ENCODE measurements at places on chromosomes 3 and 15. TPM values are rescaled to one million over a fixed set of nuclear protein-coding genes. Genes with fewer than 3 reads are reported as not detected.

The ELL3 gene
- total RNA-seq = 4.8 TPM

GRCh38 chr3:29683018-29683993 is 402.4 kb downstream of the RBMS3 start:
- peak; percentile 73 for DNase-seq

DNA sequence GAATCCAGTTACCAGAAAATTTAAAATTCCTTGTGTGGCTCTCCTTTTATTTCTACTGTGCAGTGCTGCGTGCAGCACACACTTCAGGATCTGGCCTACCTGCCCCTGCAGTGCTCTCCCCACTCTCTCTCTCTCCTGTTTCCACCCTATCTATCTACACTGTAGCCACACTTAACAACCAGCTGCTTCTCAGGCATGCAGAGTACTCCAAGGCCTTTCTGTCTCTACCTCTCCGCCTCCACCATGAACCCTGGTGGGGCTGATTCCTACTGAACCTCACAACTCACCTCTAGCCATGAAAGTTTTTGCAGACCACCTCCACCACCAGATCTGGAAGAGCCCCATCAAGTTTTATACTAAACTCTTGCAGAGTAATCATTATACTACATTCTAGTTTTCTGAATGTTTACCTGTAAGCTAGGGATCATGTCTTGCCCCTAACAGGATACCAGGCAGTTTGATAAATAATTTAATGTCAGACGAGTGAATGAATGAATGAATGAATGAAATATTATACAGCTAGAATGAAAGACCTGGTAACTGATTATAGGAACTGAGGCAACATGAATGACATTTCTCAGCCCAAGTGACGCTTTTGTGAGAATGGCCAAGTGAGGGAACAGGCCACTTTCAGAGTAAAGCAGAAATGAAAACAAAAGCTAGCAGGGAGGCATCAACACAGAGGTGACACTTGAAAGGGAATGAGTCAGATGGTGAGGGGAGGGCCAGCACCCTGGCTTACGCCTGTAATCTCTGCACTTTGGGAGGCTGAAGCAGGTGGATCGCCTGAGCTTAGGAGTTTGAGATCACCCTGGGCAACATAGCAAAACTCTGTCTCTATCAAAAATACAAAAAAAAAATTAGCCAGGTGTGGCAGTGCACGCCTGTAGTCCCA is 363.5 kb downstream of the FOXP1 start:
- DNase-seq = no peak

DNA sequence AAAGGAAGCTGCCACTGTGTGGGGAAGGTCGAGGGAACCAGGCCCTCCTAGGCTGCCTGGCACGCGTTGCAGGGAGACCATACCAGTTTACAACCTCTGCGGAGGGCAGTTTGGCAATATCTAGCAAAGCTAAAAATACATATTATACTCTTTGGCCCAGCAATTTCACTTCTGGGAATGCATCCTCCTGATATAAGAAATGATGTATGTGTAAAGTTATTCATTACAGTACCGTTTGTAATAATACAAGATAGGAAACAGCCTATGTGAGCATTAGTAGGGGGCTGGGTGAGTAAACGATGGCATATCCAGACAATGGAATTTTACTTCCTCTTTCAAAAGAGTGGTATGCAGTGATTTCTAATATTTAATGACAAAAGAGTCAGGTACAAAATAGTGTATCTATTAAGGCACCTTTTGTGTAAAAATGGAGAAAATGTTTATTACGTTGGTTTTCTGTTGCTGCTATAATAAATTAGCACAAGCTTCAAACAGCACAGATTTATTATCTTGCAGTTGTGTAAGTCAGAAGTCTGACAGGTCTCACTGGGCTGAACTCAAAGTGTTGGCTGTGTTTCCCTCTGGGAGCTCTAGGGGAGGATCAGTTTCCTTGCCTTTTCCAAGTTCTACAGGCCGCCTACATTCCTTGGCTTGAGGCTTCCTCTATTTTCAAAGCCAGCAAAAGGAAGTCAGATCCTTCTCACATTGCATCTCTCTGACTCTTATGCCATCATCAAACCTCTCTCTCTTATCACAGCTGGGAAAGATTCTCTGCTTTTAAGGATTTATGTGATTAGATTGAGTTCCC is 9.0 kb downstream of the APOD start:
- no peak for DNase-seq

- DNase-seq = no peak
Measured at GRCh38 chr3:17686613-17687012, 55.8 kb downstream of the TBC1D5 start.

DNA sequence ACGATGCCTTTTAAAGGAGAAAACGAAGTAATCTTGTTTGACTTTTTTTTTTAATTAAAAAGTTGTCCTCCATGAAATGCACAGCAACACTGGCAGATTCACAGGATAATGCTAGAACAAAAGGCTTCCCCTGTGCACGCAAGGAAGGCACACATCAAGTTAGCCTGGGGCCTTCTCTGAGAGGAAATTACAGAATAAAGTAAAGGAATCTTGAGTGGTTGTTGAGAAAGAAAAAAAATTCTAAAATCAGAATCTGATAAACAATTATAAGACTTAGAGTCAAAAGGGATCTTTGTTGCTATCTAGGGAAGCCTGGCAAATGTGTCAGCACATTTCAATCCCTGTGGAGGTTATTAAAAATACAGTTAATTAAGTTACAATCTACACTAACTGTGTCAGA is 946.0 kb downstream of the IGSF11 start:
- no peak for DNase-seq

- peak; percentile 61 for DNase-seq
Measured at GRCh38 chr15:95626501-95627361, 703.8 kb upstream of the NR2F2 start.

DNA sequence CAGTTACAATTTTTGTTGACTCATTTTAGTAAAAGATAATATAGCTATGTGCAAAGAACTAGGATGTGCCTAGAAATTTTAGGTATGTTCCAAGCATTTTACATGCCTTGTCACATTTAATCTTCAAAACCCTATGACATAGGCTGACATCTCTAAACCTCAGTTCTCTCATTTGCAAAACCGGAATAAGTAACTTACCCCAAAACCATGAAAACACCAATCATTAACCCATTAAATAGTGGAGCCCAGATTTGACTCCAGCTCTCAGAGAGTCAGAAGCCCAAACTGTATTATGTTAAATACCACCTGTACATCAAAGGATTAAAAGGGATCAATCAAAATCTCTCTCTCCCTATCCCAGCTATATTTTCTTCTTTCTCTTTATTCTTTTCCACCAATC is 36.6 kb downstream of the GSK3B start:
- DNase-seq = no peak

DNA sequence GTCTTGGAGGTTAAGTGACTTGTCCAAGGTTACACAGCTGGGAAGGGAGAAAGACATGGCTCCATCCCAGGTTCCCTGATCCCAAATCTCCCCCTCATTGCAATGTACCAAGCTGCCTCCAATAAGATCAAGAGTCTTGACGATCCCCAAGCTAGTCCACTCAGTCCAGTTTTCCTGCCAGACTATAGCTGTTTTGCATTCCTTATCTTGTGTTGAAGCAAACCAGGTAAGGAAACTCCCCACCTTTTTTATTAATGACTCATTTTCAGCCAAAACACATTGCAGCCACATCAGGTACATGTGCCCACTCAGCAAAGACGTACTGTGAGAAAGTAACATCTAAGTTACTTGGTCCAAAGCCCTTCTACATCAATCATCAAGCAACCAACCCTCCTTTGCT is 41.9 kb downstream of the LIPC start:
- no peak for DNase-seq

GRCh38 chr3:67713764-67714469 is 59.5 kb upstream of the SUCLG2 start:
- DNase-seq = no peak

GRCh38 chr3:67145738-67146137 is 147.6 kb downstream of the KBTBD8 start:
- DNase-seq = no peak

DNA sequence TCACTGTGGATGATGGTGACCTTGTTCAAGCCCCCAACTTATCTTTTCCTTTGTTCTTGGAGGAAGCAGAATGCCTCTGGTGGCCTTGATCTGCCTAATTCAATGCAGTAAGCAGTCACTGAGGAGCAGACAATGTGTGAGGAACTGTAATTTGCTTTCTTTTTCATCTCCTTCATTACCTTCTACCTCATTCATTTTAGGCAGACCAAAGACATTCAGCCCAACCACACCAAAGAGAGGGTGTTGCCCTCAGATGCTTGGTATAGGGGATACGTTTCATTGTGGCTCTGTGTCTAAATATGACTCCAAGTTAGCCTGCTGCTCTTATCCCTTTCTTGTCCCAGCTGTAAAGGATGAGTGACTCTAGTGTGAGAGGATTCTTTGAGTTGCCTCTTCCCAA is 15.3 kb downstream of the EXOSC7 start:
- DNase-seq = no peak

DNA sequence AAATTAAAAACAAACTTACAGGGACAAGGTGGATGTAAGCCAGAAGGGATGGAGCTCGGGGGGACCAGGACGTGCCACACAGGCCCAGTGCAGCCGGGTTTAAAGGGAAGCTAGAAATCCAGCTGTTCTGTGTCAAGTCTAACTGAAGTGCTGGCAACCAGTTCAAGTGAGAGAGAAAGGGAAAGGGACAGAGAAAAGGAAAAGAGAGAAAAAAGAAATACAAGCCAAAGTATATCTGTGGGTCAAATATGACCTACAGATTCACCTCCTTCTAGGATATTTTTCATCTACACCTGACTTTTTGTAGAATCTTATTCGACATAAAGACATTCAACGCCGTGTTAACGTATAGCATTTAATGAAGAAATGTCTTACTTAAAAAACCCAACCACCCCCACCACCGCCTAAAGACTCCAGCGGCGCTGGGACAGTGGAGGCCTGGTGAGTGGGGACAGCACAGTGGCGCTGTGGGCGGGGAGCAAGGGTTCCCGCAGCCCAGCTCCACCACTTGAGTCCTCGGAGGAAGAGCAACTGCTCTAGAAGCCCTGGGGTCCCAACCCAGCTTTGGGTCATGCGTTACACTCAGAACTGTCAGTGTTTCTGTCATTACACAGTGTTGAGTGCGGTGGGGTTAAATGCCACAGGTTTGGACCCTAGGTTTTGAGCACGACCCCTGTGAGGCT is 62.3 kb downstream of the CHSY1 start:
- DNase-seq = peak; percentile 80

DNA sequence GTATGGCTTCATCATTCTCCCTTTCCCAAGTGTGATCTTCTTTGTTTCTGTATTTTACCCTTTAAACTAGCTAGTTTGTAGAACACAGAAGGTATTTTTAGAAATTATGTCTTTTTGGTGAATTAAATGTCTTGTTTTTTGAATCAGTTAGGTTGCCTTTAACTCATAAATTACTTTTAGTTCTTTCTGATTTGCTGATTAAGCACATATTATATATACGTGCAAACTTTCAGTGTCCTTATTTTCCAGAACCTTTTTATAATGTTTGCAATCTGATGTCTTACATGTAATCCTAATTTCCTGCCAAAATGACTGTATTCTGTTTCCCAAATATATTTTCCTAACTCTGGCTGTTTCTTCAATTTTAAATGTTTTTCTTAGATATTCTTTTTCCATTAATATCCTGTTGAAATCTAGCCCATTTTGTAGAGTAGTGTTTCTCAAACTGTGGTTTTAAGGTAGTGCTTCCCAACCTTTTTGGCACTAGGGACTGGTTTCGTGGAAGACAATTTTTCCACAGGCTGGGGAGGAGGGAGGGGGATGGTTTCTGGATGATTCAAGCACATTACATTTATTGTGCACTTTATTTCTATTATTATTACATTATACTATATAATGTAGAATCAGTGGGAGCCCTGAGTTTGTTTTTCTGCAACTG is 51.8 kb downstream of the CHD2 start:
- no peak for DNase-seq

GRCh38 chr15:23446215-23447106 is 582 bp downstream of the GOLGA6L2 start:
- peak; percentile 14 for DNase-seq

GRCh38 chr15:25773248-25773647 is 89.9 kb downstream of the ATP10A start:
- DNase-seq = no peak

DNA sequence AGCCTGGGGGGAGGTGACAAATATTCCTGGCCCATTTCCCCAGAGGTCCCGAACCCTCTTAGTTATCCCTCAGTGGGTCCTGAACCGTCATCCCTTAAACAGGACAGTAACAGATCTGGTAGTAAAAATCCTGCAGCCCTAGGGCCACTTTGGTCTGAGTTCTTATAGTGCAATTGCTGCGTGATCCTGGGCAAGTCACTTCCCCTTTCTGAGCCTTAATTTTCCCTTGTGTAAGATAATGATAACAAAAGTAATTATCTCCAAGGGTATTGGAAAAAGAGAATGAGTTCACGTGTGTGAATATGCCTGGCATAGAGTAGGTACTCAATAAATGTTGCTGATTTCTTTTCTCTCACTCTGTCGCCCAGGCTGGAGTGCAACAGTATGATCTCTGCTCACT is 2.9 kb upstream of the JAGN1 start:
- DNase-seq = no peak

Measured in lung (tissue), 17 donors.